ENCODE measurements at places on chromosomes 7 and 10.

GRCh38 chr10:98377001-98377400 lies 38.0 kb downstream of the PYROXD2 start:
- no peak for DNase-seq

- no peak for DNase-seq
These were observed 344.7 kb upstream of the NPSR1 start for GRCh38 chr7:34313289-34313688.

- DNase-seq = no peak
These were observed 48.6 kb downstream of the NRCAM start for GRCh38 chr7:108407676-108408075.

DNA sequence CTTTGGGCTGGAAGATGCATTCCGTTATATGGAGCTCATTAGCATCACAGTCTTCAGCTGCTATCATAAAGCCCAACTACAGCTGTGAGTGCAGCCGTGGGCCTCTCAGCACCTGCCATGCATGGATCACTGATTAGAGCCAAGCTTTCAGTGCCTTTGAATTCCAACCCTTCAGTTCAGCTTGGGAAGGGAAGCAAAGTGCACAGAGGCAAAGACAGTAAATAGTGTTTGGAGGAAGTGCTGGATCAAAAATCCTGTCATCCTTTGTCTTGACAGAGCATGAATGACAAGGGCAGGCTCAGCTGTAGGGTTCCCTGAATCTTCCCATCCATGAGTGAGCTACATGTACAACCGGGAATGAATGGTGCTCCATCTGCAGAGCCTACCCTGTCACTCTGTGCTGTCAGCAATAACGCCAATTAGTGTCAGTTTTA lies 153.7 kb downstream of the DNAJB9 start:
- DNase-seq = peak; percentile 58

DNA sequence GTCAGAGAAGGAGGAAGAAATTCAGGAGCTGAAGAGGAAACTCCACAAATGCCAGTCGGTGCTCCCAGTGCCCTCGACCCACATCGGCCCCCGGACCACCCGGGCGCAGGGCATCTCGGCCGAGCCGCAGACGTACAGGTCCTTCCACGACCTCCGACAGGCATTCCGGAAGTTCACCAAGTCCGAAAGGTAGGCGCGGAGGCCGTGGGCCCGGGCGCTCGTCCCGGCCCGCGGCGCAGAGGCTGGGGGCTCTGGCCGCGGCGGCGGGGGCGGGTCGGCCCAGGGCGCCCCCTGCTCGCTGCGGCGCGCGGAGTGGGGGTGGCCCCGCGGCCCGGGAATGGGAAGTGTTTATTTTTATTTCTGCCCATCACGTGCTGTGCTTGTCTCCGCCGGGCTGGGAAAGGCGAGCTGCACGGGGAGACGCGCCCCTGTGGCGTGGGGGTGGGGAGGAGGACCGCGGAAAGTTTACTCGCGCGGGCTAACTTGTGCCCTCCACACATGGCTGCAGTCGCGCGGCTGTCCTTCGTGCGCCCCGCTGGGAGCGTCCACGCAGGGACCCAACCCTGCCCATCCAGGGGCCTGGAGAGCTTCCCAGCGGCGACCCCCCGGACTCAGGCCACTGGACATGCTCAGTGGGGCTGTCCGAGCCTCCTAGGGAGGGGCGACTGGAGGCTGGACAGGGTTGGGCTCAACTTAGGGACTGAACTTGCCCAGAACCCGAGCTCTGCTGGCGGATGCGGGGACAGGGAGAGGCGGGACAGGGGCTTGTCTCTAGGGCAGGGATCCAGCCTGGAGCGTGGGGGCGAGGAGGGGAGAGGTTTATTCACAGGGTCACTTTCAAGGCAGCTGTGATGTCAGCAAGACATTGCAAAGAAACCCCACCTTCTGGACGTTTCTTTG lies 82.6 kb upstream of the PRKG1 start:
- peak; percentile 12 for DNase-seq

GRCh38 chr10:59910867-59911266 lies 4.5 kb upstream of the CCDC6 start:
- DNase-seq = no peak

- no peak for DNase-seq
These were observed 163.7 kb downstream of the ARL4A start for GRCh38 chr7:12851142-12851541.

GRCh38 chr7:43467406-43467805 lies 115.5 kb upstream of the STK17A start:
- no peak for DNase-seq

GRCh38 chr7:113764401-113765035 lies 154.3 kb downstream of the PPP1R3A start:
- no peak for DNase-seq

DNA sequence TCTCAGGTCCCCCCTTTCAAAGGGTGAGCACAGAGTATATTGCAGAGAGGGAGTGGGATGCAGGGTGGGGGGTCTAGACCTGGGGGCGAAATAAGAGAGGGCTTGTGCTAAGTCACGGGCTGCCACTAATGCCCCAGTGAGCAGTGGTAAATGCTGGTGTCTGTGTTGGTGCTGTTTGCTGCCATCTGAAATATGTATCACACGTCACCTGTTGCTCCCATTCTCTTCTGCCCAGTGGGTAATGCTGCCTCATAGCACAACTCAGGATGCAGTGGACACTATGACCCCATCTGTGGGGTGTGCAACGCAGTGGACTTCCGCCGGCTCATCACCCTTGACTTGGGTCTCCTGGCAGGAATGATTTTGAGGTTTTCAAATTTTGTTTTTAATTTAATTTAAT lies 2.6 kb downstream of the STOX1 start:
- DNase-seq = no peak

GRCh38 chr7:146575903-146576302 lies 459.3 kb downstream of the CNTNAP2 start:
- DNase-seq = no peak

- no peak for DNase-seq
These were observed 16.7 kb upstream of the AZGP1 start for GRCh38 chr7:99992330-99993038.

GRCh38 chr7:75896803-75897327 lies 18.0 kb downstream of the RHBDD2 start:
- no peak for DNase-seq

DNA sequence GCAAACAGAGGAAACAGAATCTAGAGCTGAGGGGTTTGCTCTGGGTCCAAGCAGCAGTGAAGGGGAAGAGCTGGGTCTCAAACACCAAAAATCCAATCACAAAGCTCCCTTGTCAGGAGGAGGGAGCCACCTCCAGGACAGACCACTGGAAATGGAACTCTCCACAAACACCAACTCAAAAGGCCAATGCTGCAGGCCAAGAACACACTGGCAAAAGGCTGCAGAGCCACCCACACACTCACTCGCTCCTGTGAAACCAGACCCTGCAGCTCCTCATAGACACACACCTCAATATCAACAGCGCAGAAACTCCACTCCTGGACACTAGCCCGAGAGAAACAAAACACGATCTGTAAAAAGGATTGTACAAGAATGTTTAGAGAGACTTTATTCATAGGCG lies 213.5 kb downstream of the PTPRN2 start:
- no peak for DNase-seq

GRCh38 chr10:27646194-27646593 lies 99.4 kb downstream of the MKX start:
- DNase-seq = no peak

GRCh38 chr10:74097776-74098175 lies 52.9 kb downstream of the AP3M1 start:
- no peak for DNase-seq

DNA sequence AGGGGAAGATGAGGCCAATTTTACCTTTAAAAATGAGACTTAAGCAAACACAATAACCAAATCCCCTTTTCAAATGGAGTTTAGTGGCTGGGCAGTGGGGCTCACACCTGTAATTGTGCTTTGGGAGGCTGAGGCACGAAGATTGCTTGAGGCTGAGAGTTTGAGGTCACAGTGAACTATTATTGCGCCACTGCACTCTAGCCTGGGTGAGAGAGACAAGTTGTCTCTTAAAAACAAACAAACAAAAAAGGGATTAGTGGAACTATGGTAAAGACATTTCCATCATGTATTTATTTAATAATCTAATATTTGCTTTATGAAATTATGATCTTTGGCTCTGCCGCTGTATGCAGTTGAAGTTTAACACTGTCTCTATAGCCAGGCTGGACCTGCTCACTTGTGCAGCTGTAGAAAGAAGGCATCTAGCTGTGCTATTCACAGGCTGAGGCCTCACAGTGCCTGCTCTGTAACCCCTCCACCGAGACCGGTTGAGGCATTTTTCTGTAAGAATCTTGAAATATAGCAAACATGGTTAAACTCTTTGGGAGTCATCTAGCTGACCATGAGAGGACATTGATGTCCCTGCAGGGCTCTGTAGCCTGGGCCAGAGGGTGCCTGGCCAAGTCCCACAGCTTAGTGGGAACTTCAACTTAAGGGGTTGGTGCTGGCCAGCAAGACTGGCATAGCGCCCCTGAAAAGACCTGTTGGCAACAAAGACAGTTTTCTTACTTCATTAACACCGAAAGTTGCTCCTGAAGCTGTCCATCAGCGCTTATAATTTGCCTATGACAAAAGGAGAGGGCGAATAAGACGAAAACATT lies 131.8 kb downstream of the BMPER start:
- no peak for DNase-seq

- no peak for DNase-seq
These were observed 34.5 kb downstream of the SMURF1 start for GRCh38 chr7:99109108-99110051.

DNA sequence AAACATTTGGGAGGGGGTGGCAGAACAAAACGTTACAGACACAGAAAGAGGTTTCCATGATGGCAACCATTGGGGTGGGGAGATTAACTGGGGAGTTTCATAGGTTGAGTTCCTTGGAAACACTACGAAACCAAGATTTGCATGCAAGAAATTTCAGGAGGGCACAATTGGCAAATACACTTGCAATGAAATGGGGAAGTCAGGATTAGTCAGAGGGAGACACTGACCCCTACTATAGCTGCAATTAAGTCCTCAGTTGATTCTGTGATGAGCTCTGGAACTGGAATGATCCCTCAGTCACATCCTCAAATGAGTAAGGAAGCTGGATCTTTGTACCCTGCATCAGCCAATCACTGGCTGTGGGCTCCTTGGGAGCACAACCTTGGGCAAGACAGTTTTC lies 22.1 kb downstream of the CPEB3 start:
- DNase-seq = no peak

DNA sequence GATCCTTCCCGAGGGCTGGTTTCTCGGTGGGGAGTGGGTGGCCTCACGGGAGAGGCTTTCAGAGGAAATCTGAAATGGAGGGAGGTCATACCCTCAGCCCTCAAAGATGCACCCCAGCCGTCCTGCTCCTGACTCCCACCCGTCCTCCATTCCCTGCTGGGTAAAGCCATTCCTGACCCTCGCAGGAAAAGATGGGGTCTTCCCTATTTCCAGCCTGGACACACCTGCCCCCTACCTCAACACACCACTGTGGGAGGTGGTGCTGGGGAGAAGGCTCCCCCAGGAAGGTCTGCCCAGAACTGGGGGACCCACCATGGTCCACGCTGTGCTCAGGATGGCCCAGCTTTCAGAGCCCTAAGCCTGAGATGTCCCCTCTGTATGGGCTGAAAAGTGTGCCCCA lies 86.9 kb downstream of the CHST15 start:
- DNase-seq = no peak

GRCh38 chr10:127314797-127315196 lies 118.4 kb upstream of the INSYN2A start:
- DNase-seq = no peak

- no peak for DNase-seq
These were observed 255.5 kb upstream of the KMT2E start for GRCh38 chr7:104758504-104758903.

- no peak for DNase-seq
These were observed 286.9 kb upstream of the DKK1 start for GRCh38 chr10:52027055-52027705.

DNA sequence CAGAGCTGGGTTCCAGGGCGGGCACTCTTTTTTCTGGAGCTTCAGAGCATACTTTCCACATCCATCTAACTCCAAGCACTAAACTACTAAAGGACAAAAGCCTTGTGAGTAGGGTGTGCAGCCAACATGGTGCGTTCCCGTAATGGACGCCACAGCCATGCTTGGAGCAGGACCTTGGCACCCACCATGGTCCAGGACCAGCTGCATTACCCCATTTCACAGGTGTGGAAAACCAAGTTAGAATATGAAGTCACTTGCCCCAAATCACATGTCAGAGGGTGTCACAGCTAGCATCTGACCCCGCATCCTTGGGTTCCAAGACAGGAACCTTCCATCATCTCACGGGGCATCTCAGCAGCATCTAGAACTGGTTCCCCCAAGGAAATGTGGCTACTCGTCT lies 112.4 kb downstream of the SMURF1 start:
- DNase-seq = no peak

DNA sequence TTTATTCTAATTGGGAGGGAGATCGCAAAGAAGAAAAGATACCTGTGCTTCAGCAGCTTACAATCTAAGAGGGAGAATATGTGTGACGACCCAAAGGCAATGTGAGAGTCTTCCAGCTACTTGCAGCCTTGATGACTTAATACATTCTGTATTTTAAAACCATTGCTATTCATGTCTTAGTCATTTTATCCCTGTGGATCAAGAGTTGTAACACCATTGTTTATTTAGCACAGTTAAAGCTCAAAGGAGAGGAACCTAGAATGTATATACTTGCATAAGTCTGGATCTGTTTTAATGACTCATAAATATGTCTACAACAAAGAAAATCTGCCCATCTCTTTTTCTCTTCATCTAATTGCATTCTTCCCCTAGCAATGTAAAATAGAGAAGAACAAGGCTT lies 117.9 kb upstream of the DLX6 start:
- DNase-seq = no peak

GRCh38 chr7:98643236-98643985 lies 26.3 kb downstream of the NPTX2 start:
- DNase-seq = no peak

DNA sequence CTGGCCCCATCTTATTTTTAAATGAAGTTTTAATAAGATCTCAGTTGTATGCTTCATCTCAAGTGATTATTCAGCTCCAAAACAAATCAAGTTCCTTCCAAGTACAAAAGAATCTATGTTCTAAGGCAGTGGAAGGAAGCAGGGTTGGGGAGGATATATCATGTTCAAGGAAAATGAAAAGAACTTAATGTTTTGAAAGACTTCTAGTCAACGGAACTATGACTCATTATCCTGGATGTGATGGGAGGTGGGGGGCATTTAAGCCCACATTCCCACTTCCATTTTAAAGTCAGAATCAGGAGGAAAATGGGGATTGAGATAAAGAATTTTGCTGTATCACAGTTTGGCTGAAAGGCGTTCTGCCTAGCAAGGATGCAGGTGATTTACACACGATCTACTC lies 59.4 kb downstream of the FANK1 start:
- DNase-seq = no peak

Data from NCI-H1417 (cell line).